Caco-2 (cell line): ENCODE measurements at places on chromosomes 5 and 9.
A peak's percentile ranks its signal among the peaks of the same experiment; 100 is the strongest.

DNA sequence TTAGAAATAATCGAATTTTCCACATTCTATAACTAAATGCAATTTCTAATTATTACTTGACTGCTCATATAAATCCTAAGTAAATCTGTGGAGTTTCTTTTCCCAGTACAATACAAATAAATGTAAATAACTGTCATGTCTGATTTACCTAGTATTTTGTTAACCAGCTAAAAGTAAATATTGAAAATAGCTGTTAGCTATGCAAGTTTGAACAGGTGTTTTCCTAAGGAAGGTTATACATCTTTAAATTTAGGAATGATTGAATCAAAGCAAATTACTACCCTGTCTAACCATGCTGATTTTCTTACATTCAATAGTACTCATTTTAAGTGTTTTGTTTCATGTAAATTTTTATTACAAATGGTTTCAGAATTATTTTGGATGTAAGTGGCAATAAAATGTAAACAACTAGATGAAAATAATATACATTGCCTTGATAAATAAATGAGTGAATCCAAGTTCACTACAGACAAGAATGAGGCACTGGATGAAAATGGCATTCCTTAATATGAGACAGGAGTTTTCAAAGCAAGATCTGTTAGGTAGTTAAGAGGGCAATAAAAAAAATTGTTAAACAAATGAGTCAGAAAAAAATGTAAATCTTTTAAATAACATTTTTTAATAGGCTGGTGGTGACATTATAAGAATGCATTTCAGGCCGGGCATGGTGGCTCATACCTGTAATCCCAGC, 15.8 kb downstream of the MCIDAS start:
- no peak for DNase-seq

- DNase-seq = no peak
Measured at GRCh38 chr9:16197578-16198370, 644.9 kb downstream of the CCDC171 start.

DNA sequence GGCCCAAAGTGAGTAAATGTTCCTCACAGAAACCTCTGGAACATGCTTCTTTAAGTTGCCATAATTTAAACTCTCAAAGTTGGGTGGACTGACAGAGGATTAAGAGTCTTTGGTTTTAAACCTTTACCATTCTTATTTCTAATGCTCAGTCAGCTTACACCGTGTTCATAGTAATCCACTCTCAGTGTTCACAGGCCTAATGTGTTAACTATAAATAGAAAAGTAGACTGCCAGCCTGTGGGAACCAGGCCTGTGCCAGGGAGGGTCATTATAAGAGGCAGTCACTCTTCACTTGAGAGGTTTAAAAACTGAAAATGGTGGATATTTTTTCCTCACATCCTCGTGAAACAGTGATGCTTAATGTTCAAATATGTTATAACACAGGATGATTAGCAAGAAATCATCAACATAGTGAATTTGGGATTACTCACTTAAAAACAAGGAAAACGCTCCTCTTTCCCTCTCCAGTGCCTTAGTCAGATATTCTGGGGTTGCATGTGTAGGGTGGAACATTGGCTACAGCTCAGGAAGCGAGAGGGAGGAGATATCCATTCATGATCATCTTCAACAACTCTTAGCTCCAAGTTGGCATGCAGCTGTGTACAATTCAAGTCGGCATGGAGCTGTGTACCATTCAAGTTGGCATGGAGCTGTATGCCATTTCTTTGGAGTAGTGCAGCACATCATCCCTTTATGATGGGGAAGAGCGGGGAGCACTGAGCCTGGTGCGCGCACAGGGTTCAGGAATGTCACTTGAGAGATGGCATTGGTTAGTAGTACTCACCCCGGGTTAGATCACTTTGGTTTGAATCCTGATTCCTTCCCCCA, 65.8 kb downstream of the KIAA1958 start:
- DNase-seq = no peak

DNA sequence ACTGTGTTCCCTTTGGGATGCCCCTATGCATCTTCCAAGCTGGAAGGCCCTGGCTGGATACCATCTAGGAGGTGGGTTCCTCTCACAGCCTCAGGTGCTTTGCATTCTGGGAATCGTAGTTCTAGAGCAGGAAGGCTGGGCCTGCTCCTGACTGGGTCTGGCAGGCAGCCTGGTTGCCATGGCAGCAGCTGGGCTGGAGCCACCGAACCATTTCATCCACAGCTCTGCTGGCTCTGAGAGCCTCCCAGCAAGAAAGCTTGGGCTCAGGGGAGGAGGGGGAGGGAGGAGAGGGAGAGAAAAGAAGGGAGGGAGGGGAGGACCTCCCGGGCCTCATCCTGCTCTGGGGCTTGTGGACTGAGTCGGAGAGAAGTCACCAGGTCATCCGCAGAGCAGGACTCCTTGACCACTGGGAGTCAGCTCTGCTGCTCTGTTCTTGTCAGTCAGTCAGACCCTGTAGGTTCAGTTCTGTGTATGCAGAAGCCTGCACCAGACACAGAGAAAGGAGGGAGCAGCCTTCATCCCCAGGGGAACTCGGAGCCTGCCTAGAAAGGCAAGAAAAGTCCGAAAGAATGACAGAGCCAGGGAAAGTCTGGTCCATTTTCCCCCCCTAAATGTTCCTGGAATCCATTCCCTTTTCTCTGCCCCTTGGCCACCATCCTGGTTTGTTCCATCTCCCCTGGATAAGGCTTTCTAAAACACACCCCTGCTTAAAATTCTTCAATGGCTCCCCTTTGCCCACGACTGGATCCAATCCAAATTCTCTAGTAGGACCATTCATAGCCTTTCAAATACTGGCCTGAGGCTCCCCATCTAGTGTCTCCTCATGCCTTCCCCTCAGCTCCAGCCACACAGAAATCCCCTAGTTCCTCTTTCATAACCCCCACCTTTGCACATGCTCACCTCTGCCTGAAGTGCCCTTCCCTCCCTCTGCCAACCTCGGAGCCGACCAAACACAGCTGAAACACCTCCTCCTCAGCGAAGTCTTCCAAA, 65.4 kb upstream of the ARAP3 start:
- no peak for DNase-seq

DNA sequence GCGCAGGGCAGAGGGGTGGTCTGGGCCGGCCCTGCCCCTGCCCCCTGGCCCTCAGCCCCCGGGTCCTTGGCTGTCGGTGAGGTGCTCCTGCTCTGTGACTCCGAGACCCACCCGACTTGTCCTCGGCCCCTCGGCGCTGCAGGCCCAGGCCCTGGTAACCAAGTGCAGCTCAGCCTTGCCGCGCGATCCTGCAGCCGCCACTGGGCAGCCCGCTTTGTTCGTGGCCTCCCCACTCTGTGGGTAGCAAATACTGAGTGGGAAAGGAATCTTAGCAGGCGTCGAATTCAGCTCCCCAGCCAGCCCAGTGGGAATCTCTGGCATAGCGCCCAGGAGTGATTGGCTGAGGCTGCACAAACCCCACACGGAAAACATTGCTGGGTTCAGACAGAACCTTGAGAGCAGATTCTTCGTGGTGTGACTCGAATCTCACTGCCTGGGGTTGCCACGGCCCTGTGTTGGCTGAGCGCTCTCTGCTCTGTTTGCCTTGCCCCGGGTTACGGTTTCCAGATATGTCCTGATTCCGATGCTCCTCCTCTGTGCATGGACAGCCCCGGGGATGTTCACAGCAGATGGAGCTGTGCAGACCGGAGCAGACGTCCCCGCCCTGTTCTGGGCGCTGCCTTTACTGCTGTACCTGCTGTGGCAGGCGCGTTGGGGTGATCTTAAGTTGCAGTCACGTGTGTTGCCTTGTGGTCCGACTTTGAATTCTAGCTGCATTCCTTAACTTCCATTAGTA, 13.4 kb upstream of the EXOC3 start:
- peak; percentile 27 for DNase-seq

DNA sequence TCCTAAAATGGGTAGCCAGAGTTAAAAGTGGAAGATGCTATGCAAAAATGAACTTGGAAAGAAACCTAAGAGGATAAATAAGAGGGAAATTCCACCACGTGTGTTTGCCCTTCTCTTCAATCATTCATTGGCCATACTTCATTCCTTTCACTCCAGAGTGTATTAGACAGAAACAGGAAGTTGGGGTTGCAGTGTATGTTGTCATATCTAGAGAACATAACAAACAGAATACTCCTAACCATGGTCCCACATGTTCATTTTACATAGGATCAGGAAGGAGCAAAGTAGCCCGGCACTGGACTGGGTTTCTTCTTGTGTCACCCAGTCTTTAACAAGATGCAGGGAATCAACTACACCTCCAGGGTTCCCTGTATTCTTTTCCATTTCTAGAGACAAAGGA, 7.6 kb upstream of the GPBP1 start:
- no peak for DNase-seq

DNA sequence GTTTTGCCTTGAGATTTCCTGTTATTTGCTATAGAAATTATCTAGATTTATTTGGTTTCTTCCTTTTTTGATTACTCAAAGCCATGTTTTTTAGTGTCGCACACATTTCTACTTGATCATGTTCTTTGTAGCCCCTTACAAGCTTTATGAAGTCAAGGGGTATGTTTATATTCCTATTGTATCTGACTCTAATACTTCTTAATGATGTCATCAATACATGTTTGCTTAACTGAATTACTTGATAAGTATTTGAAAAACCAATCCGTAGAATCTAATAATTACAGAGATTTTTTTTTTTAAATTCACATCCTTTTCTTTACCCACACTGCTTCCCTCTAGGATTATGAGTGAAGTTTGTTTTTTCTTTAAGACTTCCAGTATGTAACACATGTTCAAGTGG, 53.0 kb downstream of the CDC42SE2 start:
- DNase-seq = no peak

- no peak for DNase-seq
Measured at GRCh38 chr9:127153501-127153900, 31.1 kb upstream of the ANGPTL2 start.
